ENCODE measurements at places on chromosomes 7 and 10.

- no peak for DNase-seq
These were observed 11.9 kb downstream of the MYO1G start for GRCh38 chr7:44966731-44967538.

GRCh38 chr10:75929630-75930161, 498.3 kb downstream of the LRMDA start:
- no peak for DNase-seq

GRCh38 chr7:124762611-124763143, 2.9 kb downstream of the GPR37 start:
- no peak for DNase-seq

GRCh38 chr7:132393789-132394261, 182.4 kb downstream of the PLXNA4 start:
- DNase-seq: no peak

DNA sequence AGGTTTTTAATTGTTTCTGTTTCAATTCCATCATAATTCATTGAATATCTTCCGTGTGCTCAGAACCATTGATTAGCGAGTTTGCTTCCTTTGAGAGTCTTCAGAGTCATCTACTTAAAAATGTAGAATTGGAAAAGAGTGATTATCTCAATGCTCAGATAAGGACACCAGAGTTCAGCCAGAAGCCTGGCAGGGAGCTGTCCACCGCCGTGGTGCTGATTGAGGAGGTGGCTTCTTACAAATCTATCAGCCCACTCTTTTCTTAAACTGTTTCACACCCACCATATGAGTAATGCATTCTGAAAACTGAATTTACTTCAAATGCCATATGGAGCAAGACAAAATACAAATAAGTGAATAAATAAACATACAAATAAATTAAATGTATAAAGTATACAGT, 79.3 kb downstream of the INSYN2A start:
- no peak for DNase-seq

- DNase-seq: no peak
These were observed 655.1 kb downstream of the INHBA start for GRCh38 chr7:41047789-41048191.

- peak; percentile 51 for DNase-seq
These were observed 735 bp downstream of the ZNF394 start for GRCh38 chr7:99499371-99499720.

Data from GM13976 (cell line).